ENCODE measurements at places on chromosomes 16 and 17. TPM values are rescaled to one million over a fixed set of nuclear protein-coding genes. Genes with fewer than 3 reads are reported as not detected.

The DBNDD1 gene
- polyA plus RNA-seq = 15.2 TPM

The ZSCAN10 gene
- 0.10 TPM for polyA plus RNA-seq

The TEX14 gene
- polyA plus RNA-seq = 1.3 TPM

The SLC16A11 gene
- polyA plus RNA-seq = 0.67 TPM

The MPHOSPH6 gene
- 46.9 TPM for polyA plus RNA-seq

The SCGB1C2 gene
- polyA plus RNA-seq = 1.6 TPM

The TBC1D3L gene
- 38.8 TPM for polyA plus RNA-seq

The CHST6 gene
- polyA plus RNA-seq = 1.1 TPM

The PIGS gene
- 107 TPM for polyA plus RNA-seq

The NACA2 gene
- polyA plus RNA-seq = 2.6 TPM

The RNF213 gene
- polyA plus RNA-seq = 107 TPM

The KRTAP17-1 gene
- not detected for polyA plus RNA-seq

The ECI1 gene
- 90.9 TPM for polyA plus RNA-seq

The CTRB2 gene
- not detected for polyA plus RNA-seq

The P2RX5 gene
- polyA plus RNA-seq = 1.6 TPM

The BRIP1 gene
- polyA plus RNA-seq = 14.3 TPM

The ZFP3 gene
- polyA plus RNA-seq = 13.7 TPM

The CACNG5 gene
- 3.7 TPM for polyA plus RNA-seq

The KRT222 gene
- polyA plus RNA-seq = not detected

The CCDC200 gene
- polyA plus RNA-seq = 40.9 TPM

The MMP28 gene
- polyA plus RNA-seq = 1.7 TPM

The NUP85 gene
- polyA plus RNA-seq = 66.4 TPM

The TMEM114 gene
- polyA plus RNA-seq = not detected

The ALDH3A1 gene
- 1.6 TPM for polyA plus RNA-seq

The ADAMTS18 gene
- polyA plus RNA-seq = 3.9 TPM

The TPSD1 gene
- 0.32 TPM for polyA plus RNA-seq

The ZNF232 gene
- polyA plus RNA-seq = 24.0 TPM

The SSTR5 gene
- 0.16 TPM for polyA plus RNA-seq

The KRTAP1-5 gene
- polyA plus RNA-seq = not detected

The FNDC8 gene
- polyA plus RNA-seq = 0.32 TPM

All from renal pelvis (tissue), 12 donors.